ENCODE measurements at places on chromosomes 4 and X. TPM values are rescaled to one million over a fixed set of nuclear protein-coding genes. Genes with fewer than 3 reads are reported as not detected.

Gene F8A3
- total RNA-seq, result 27.1 TPM

Gene FABP2
- total RNA-seq, result not detected

Gene ANXA10
- not detected for total RNA-seq

Gene ERCC6L
- total RNA-seq, result 7.4 TPM

Gene GPRASP2
- total RNA-seq, result 0.15 TPM

Gene TDO2
- not detected for total RNA-seq

Gene SFRP2
- total RNA-seq, result not detected

Gene IL13RA2
- not detected for total RNA-seq

Gene P2RY4
- not detected for total RNA-seq

Gene SASH3
- total RNA-seq, result 129 TPM

Gene NEUROG2
- total RNA-seq, result 0.18 TPM
